ENCODE measurements at places on chromosomes 2 and 18.

DNA sequence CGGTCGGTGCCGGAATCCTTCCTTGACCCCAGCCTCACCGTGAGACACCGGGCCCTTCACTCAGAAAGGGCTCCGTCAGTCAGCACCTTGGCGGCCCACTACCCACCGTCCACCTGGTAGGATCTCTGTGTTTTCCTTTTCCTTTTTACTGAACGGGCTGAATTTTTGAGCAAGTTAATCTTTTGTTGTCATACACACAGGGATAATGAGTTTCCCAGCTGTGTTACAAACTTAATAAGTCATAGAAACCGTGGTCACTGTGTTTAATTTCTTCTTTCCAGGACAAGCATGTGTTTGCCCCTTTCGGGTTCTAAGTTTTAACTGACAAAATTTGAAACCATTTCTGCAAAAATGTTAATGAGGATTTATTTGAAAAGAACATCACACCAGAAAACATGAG, 39.0 kb upstream of the TPO start:
- no peak for DNase-seq

GRCh38 chr2:110747522-110748488, 15.4 kb downstream of the ACOXL start:
- DNase-seq, result no peak

DNA sequence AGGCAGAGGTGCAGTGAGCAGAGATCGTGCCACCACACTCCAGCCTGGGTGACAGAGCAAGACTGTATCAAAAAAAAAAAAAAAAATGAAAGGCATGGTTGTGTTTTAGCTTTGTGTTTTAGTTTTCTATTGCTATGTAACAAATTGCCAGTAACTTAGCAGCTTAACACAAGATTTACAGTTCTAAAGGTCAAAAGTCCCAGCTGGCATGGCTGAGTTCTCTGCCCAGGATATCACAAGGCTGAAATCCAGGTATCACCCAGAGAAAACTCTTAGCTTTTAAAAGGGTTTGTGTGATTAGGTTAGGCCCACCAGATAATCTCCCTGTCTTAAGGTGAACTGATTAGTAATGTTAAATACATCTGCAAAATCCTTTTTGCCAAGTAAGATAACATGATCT, 107.7 kb upstream of the YPEL5 start:
- no peak for DNase-seq

GRCh38 chr2:12302140-12302539, 414.6 kb upstream of the TRIB2 start:
- no peak for DNase-seq

DNA sequence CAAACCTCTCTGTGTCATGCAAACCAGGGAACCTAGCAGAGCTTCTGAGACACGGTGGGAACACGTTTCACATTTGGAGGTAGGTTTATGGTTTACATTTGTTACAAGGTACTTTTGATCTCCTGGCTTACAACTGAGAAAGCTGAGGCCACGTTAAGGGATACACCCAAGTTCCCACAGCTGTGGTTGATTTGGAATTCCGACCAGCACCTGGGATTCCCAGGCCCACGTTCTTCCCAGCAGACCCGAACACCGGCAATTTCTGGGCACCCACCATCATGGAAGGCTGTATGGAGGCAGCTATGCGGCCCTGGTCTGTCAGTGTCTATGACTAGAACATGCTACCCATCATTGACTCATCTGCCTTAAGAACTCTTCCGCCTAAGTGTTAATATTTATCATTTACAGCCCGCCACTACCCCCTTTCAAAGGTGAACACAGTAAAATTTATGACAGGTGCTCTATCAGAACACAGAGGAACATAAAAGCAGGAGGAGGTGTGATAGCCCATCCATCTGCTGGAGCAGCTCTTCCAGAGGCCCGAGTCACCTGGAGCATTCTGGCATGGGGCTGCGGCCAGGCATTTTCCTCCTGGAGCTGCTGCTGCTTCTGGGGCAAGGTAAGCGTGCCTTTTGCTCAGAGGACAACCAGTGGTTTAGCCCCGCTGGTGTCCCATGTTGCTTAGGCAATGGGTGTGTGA, at the start of gene PLB1:
Gene PLB1, plus strand, starts transcription at position 510 of the 700 bp plus-strand sequence. Its CDS starts 55 bp downstream, at position 565.
- DNase-seq, result no peak

DNA sequence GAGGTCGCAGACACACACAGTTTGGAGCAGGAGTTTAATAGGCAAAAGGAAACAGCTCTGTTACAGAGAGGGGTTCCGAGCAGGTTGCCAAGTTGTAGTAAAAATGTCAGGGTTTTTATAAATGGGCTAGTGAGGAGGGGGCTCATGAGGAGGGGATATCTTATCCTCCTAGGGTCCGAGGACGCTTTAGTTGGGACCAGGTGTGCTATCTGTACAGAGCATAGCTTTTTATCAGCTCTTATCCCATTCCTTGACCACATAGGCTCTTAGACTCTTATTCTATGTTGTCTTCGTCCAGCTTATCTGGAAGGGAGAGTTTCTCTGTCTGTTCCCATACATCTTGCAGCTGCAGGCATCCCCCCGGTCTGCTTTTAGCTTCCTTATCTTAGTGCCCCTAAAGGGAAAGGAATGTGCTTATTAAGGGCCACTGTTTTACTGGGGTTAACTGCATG, 44.7 kb downstream of the PDK1 start:
- no peak for DNase-seq

- no peak for DNase-seq
Observed at GRCh38 chr2:216985658-216986141, 125.8 kb upstream of the TNP1 start.

DNA sequence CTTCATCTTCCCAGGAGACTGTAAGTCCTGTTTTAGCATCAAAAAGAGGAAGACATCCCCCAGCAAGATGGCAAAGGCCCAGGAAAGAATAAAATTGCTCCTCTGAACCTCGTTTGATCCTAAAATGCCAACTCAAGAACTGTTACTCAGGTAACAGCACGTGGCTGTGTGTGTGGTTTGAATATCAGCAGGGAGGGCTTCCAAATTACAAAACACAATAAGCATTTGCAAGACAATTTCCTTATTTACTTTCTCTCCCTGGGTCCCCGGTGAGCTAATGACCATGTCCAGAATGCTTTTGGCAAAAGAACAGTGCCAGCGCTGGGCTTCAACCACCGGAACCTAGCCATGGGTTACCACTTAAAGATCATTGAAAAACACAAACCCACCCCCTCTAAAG, 163.6 kb downstream of the C1D start:
- DNase-seq, result no peak

Measured in stimulated activated CD4-positive, alpha-beta T cell treated with anti-CD3 and anti-CD28 coated beads, Interleukin-1b, Interleukin-23, amount 100 ng/mL, for 24 hours (primary cell).